CD4-positive, alpha-beta T cell treated with Interleukin-2 at 100 ng/mL for 4 hours (primary cell): ENCODE measurements at places on chromosomes 1 and 21.

DNA sequence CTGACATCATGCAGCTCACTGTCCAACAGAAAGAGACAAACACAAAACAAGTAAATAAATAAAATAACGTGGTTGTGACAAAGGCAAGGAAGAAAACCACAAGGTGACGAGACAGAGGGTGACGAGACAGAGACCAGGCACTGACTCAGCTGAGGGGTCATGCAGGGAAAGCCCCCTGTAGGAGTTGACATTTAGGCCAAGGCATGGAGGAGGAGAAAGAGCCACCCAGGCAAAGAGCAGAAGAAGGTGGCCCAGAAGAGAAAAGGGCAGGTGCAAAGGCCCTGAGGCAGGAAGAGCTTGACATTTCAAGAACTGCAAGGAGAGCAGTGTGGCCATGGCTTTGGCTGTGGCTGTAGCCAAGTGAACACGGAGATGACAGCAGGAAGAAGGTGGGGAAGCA, 65.1 kb upstream of the ID3 start:
- DNase-seq, result peak; percentile 60

DNA sequence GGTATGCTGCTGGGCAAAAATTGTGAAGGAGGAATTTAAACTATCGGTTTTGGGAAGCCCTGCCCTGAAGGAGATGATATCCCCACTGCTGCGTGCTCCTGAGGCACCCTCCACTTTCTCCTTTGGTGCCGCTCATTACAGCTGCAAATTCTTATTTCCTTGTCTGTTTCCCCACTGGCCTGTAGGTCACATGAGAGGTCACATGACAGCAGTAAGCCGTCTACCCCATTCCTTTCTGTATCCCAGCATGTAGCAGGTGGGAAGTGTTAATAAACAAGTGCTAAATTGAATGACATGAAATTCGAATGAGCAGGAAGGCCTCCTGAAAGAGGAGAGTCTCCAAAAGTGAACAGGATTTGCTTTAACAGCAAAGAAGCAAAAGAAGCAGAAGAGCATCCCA, 58.7 kb downstream of the GRIK3 start:
- DNase-seq, result no peak

GRCh38 chr21:43370091-43370658, 56.8 kb downstream of the SIK1 start:
- no peak for DNase-seq

- DNase-seq, result no peak
Measured at GRCh38 chr1:94801919-94802546, 18.1 kb upstream of the SLC44A3 start.

DNA sequence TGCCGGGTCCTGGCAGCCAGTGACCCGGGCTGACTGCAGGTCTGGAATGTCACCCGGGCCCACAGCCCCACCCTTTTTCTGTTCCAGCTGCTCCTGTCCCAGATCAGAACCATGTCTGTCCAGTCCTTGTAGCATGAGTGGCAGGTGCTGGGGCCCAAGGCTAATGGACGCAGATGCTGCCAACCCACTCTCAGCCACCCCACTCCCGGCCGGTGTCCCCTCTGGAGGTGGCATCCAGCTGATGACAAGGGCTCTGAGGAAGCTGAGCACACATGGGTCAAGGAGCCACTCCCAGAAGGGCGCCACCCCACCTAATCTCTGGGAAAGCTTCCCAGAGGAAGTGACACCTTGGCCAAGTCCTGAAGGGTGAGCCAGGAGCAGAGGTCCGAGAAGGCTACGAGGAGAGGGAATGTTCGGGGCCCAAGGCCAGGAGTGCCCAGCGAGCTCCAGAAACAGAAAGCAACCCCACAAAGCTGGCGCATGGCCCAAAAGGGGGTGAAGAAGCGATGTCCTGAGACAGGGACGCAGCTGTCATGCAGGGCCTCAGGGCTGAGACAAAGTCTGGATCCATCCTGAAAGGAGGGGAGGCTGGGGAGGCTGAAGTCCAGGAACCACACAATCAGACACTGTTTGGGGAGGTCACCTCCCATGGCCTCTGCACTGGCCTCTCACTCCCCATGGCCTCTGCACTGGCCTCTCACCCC, 39.5 kb downstream of the ACOT7 start:
- DNase-seq, result no peak

DNA sequence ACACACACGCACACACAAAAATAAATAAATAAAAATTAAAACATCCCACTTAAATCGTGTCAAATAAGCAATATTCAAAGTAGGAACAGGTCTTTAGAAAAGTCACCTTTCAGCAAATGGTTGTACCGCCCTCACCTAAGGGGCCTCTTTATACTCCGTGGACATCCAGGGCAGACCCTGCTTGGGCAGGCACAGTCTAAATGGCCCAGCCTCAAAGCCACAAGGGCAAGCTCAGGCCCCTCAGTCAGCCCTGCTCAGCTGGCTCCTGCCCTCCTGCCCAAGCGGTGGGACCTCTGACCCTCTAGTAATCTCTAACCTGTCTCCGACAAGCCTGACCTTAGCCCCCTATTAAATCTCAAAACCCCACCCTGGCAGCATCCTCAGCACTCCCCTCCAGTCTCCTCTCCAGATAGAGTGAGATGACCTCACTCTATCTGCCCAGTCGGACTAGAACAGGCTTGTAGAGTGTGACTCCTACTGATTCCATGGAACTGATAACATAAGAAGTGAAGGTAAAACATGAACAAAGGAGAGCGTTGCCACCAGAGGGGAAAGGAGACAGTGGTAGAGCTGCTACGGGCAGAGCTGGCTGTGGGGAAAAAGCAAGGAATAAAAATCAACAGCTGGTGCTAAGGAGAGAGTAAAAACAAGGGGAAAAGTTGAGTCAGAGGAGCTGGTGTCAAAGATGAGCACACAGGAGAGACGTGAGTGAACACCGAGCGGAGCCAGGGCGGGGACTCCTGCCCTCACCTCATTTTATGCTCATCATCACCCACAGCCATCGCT, 36.0 kb downstream of the SIPA1L2 start:
- DNase-seq, result no peak

- no peak for DNase-seq
Measured at GRCh38 chr21:28540514-28540913, 452.2 kb downstream of the LTN1 start.

DNA sequence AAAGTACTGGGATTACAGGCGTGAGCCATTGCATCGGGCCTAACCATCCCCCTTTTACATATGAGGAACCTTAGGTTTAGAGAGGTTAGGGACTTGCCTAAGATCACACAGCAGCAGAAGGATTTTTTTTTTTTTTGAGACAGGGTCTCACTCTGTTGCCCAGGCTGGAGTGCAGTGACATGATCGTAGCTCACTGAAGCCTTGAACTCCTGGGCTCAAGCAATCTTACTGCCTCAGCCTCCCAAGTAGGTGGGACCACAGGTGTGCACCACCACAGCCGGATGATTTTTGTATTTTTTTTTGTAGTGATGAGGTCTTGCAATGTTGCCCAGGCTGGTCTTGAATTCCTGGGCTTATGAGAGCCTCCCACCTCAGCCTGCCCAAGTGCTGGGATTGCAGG, 2.2 kb upstream of the C1orf167 start:
- DNase-seq, result no peak

DNA sequence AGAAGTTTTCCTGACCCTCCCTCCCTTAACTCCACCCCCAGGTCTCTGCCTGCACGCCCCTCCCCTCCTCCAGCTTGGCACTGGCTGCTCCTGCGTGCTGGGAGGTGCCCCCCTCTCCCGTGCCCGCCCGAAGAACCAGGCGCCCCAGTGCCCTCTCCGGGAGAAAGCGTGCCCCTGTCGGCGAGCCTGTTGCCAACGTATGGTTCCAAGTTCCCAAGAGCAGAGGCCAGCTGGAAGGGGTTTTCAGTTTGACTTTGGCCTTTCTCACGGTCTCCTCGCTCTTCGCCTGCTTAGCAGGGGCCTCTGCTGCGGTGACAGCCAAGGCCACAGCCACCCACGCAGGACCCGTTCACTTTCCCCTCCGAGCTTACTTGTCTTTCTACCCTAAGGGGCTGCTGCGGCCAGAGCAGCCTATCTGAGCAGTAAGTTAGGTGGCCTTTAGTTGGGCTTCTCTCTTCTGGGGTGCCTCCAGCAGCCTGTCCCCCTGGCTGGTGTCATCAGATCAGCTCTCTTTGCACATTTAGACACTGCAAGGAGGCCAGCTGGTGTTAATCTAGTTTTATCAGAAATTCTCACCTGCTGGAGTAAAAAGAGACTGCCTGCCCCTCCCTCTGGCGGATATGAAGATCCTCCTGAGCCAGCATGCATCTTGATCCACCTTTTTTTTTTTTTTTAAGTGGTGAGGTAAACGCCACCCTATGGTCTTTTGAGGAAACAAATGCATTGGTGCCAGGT, 1.5 kb downstream of the STUM start:
- DNase-seq, result no peak

GRCh38 chr1:186286615-186287315, 88.3 kb downstream of the TPR start:
- DNase-seq, result no peak

DNA sequence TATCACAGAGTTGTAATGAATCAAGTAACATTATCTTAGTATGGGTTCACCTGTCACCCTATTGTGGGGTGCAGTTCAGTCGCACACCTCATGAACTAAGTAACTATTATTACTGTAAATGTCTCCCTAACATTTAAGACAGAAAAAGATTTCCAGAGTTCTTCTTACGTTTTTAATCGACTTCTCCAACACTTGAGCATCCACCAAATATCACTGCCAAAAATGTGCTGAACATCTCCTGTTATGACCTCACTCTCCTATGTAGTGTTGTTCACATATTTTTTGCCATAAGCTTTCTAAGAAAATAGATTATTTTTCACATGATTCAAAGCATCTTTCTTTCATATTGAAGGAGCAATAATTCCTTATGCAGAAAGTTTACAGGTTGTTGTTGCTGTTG, 1.3 kb downstream of the TTLL7 start:
- no peak for DNase-seq

DNA sequence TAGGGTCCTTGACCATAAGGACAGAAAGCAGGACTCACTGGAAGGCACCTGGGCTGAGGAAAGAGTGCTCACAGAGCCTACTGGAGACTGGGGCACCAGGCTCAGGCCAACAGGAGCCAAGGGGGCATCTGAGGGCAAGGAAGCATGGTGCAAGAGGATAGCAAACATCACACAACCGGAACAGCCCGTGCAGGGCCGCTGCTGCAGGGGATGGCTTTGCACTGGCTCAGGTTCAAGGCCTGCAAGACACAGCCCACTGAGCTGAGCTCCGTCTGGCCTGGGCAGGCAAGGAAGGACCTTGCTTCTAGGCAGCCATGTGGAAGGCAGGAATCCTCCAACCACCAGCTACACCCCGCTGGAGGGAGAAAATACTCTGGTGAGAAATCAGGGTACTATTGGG, 59.8 kb upstream of the KIF26B start:
- no peak for DNase-seq

- no peak for DNase-seq
Measured at GRCh38 chr1:24441480-24441879, 25.9 kb downstream of the NIPAL3 start.

GRCh38 chr1:30111431-30111830, 612.0 kb downstream of the MATN1 start:
- DNase-seq, result no peak

DNA sequence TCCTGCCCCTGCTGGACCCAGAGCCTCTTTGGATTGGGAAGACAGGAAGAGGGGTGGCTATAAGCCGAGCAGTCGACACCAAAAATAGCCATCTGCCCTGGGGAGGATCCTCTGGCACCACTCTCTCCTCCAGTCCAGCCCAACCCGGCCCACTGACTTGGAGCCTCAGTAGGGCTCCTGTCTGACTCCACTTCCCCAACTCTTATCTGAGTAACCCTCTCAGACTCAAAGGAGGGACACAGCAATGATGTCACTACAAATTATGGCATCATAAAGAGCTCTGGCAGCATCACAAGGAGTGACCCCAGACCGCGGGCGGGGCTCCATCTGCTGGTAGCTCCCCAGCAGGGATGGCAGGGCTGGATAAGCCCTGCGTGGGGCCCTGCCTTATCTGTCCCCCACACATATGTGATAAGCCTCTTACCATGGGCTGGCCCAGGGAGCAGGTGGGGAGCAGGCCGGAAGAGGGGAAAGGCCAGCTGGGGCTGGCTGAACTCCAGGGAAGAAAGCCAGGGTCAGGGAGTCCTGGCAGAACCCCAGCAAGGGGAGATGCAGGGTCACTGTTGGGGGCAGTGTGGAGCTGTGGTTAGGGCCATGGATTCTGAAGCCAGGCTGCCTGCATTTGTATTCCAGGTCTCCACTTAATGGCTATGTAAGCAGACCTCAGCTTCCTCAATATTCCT, 4.6 kb upstream of the SLC6A9 start:
- no peak for DNase-seq

GRCh38 chr1:60111118-60111517, 37.5 kb upstream of the C1orf87 start:
- no peak for DNase-seq

- DNase-seq, result no peak
Measured at GRCh38 chr1:20689645-20690056, 28.2 kb downstream of the KIF17 start.

- no peak for DNase-seq
Measured at GRCh38 chr21:36194024-36194423, 37.4 kb downstream of the DOP1B start.

DNA sequence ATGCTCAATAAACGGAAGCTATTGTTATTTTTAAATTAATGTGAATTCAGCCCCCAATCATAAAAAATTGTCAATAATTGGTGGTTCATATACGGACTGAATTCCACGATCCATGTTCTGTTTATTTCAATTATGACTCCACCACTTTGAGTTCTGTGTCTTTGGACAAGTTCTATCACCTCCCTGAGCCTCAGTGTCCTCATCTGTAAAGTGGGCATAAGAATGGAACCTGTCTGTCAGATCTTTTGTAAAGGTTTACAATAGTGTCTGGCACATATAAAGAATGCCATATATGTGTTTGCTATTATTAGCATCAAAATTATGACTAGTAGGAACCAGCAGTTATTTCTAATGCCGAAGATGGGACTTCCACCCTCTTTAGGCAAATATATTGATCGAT, 183.3 kb downstream of the KAZN start:
- no peak for DNase-seq

DNA sequence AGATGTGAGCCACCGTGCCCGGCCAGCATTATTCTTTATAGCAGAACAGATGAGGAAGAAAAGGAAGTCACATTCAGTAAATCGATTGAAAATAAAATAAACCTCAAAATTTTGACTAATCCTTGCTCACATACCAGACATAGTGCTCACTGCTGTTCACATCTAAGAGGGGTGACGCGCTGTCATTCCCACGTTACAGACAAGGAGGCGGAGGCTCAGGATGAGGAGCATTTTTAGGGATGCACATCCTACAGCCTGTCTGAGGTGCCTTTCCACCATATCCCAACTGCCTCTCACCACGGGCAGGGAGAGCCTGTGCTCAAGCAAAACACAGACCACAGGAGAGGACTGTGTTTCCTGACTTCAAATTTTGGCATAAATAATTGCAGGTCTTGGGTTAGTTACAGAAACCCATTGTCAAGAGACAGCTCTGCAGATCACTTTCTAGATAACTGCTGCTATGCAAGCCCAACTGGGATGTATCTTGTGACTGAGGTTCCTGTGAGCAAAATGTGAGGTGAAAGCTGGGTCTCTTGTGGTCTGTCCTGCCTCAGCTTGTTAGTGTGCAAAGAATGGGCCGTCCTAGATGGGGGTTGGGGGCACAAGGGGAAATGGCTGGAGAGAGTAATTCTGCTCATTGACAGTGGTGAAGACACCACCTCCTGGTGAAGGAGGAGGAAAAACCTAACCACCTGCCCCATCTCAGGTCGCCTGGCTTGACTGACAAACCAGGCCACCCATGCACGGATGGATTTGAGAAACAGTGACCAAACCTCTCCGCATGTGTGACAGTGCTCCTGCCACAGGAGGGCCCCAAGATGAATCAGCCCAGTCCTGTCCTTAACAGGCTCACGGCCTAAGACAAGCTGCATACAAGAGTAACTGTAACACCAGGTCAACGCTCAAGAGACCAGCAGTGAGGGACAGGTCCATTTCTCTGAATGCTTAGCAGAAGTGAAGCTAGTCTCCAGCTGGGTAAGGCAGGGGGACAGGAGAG, 8.2 kb downstream of the TNN start:
- DNase-seq, result no peak
